ENCODE measurements at places on chromosomes 1 and 21.

DNA sequence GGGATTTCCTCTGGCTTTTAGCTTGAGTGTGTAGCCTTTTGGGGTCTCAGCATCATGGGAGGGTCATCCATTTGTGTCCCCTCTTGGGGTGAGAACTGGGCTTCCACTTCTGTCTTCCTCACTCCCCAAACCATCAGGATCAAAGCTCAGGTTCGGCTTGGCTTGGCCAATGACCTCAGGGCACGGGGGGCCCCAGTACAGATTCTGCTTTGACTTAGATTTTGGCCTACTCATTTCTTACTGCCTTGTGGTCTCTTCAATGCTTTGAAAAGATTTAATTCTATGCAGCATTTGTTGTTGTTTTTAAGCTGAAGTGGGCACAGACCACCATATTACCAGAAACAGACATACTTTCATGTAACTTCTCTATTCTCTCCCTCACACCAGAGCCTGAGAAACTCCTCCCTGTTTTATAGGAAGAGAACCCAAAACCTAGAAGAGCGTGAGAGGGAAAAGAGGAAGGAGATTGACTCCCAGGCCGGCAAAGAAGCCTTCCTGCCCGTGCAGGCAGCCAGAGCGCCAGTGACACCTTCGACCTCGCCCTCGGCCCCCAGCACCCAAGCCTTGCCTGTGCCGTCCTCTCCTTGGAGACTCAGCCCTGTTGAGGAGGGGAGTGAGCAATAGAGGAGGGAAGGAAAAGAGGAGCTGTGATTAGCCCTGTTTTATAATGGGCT, 1.9 kb upstream of the S100A3 start:
- DNase-seq: peak; percentile 34

DNA sequence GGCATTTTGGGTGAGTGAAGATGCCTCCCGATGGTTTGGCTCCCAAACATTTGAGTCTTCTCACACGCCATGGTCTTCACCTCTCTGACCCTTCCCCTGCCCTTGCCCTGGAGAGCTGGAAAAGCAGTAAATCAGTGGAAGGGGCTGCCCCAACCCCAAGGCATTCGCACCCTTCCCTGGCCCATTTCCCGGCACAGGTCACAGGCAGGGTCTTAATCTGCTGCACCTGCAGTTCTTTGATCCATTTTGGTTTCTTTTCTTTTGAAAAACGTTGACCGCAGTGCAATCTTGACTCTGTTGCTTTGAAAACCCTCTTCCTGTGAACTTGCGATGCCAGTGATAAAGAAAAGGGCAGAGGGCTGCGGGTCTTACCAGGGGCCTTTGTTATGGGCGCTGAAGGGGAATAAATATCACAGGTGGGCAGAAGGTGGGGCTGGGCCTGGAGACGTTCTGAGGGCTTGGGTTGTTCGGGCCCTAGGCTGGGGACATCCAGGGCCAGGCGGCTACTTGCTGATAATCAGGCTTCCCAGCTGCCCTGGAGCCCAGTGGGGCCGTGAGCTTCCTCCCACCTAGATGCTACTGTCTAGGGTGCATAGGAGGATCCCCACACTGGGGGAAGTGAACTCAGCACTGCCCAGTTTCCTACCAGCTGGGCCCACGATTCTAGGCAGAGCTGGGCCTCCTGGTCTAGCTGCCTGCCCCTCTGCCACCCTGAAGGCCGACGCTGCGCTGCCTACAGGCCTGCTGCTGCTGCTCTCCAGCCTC, 38.6 kb upstream of the EPS8L3 start:
- peak; percentile 40 for DNase-seq

- no peak for DNase-seq
These were observed 336.6 kb upstream of the LYPLAL1 start for GRCh38 chr1:218837051-218837450.

GRCh38 chr1:168178638-168179437, at the start of gene TIPRL:
TIPRL (plus strand) TSS chr1:168178962; CDS start chr1:168179078, 116 bp downstream.
- peak; percentile 93 for DNase-seq

GRCh38 chr21:35178827-35179226, 129.7 kb upstream of the RUNX1 start:
- DNase-seq: no peak

DNA sequence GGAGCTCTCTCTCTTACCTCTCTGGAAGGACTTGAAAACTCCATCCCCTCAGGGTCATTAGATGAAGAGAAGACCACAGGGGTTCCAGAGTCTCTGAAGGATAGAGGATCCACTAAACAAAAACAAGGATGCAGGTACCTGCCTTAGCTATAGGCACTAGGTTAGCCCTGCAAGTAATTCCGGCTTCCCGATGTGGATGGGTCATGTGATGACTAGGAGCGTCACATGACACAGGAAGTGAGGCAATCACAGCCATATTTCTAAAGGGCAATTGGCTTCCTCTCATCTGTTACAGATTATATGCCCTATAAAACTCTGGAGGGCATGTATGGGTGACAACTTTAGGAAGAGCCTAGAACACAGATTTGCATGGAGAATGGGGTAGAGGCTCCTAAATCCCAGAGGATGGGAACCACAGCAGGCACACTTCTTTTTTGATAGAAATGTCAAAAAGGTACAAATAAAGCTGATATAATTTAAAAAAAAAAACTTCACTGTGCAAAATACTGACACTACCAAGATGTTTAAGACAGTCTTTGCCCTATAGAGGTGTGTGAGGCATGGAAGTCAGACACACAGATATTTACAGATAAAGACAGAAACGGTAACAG, 14.1 kb downstream of the ENTREP3 start:
- peak; percentile 71 for DNase-seq

DNA sequence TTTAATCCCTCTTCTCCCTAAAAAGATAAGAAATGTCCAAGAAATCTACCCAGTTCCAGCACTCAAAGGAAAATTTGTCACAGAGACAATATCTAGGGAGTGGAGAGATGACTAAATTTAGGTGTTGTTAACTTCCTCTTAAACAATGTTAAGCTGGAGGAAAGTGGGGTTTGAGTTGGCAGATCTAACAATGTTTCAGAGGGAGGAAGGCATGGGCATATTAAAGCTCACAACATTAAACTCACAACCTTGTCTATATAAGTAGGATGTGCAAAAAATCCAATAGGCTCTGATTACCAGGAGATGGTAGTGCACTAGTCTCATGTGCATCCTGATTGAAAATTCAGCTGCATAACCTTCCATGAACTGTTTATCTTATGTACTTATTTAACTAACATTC, 190.1 kb downstream of the BARHL2 start:
- DNase-seq: no peak

GRCh38 chr1:11062965-11063401, 3.2 kb upstream of the SRM start:
- no peak for DNase-seq

GRCh38 chr1:245678860-245679411, 524.2 kb downstream of the KIF26B start:
- no peak for DNase-seq

DNA sequence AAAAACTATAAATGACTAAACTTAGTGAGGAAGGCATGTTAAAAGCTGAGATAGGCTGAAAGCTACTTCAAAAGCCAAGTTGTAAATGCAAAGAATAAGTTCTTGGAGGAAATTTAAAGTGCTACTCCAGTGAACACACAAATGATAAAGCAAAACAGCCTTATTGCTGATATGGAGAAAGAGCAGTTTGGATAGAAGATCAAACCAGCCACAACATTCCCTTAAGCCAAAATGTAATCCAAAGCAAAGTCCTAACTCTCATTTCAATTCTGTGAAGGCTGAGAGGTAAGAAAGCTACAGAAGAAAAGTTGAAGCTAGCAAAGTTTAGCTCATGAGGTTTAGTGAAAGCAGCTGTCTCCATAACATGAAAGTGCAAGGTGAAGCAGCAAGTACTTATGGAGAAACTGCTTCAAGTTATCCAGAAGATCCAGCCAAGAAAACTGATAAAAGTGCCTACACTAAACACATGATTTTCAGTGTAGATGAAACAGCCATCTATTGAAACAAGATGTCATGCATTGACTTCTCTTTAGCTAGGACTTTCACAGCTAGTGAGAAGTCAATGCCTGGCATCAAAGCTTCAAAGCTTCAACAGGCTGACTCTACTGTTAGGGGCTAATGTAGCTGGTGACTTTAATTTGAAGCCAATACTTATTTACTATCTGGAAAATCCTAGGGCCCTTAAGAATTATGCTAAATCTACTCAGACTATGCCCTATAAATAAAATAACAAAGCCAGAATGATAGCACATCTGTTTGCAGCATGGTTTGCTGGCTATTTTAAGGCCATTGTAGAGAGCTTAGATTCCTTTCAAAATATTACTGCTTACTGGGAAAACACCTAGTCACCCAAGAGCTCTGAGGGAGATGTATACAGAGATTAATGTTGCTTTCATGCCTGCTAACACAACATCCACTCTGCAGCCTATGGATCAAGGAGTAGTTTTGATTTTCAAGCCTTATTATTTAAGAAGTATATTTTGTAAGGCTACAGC, 188.6 kb downstream of the EIF4G3 start:
- DNase-seq: no peak

DNA sequence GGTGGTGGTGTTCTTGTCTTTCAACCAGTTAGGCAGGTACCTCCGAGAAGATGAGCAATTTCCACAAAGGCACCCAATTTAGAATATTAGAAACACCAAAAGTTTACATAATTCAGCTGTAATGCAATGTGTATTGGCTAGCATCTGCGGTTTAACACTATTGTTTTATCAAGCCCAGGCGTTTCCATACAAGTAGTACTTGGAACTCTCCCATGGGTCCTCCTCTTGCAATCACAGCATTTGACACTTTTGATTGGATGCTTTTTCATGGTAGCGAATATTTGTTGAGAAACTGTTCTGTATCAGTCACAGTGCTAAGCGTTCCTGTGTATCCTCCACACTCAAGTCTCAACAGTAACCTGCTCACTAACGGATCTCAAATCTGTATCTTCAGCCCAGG, 20.1 kb upstream of the MAP1LC3C start:
- no peak for DNase-seq

DNA sequence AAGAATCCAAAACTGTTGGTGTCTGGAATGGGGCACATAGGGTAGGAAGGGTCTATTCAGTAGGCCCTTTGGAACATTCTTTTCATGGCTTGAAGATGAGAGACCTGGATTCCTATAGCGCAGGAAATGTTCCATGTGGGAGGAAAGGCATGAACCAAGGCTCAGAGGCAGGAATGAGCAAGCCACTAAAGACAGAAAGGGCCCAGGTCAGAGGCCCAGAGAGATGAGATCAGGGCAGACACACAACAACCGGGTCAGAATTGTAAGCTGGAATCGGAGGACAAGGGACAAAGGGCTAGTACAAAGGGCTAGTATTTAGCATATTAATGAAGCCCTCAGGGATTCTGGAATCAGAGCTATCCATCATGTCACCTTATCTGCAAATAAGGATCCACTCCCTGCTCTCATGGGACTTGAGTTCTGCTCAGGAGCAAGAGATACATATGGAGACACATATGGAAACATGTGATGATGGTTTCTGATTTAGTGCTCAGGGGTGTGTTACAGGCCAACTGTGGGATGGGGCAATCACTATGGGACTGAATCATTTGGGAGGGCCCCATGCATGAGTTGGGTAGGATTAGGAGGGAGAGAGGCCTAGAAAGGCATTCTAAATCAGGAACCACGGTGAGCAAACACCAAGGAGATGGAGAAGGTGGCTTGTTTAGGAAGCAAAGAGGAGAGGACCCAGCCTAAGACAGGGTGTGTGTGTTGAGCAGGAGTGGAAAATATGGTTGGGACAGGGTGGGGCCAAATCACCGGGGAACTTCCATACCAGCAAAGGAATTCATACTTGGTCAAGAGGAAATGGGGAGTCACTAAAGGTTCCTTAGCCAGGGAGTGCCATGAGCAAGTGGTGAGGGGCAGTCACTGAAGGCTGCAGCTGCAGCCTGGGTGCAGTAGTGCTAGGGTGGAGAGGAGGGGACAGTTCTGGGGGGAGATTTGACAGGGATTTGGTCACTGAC, 8.6 kb downstream of the NECTIN4 start:
- DNase-seq: no peak

GRCh38 chr1:232944347-232944746, 6.1 kb upstream of the NTPCR start:
- DNase-seq: no peak
